ENCODE measurements at places on chromosomes 11 and 22.

- DNase-seq: no peak
These were observed 15.3 kb downstream of the PKNOX2 start for GRCh38 chr11:125179895-125180294.

DNA sequence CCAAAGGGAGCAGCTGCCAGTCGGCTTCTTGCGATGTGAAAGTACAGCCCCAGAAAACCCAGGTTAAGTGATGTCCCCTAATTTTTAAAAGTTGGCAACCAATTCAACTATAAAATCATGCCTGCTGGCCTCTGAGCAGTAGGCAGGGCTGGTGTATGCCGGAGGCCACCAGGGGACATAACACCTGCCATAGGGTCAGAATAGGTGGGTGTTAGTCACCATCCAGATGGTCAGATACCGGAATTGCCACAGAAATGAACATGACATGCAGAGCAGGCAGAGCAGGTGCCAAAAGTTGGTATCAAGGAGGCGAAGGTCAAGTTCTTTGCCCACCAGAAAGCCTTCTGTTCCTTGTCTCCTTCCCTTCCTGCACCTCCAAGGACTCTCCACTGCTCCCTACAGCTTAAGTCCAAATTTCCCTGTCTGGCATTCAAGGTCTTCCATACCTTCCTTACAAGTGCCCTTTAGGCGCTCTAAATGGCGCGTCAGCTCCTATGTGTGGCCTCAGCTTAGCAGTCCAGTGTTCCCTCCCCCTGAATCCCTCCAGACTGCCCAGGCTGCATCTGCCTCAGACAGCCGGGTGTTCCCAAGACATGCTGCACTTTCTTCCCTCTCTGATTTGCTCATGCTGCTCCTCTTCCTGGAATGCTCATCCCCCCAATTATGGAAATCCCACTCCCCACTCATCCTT is 45.1 kb downstream of the PTPRJ start:
- DNase-seq: no peak

DNA sequence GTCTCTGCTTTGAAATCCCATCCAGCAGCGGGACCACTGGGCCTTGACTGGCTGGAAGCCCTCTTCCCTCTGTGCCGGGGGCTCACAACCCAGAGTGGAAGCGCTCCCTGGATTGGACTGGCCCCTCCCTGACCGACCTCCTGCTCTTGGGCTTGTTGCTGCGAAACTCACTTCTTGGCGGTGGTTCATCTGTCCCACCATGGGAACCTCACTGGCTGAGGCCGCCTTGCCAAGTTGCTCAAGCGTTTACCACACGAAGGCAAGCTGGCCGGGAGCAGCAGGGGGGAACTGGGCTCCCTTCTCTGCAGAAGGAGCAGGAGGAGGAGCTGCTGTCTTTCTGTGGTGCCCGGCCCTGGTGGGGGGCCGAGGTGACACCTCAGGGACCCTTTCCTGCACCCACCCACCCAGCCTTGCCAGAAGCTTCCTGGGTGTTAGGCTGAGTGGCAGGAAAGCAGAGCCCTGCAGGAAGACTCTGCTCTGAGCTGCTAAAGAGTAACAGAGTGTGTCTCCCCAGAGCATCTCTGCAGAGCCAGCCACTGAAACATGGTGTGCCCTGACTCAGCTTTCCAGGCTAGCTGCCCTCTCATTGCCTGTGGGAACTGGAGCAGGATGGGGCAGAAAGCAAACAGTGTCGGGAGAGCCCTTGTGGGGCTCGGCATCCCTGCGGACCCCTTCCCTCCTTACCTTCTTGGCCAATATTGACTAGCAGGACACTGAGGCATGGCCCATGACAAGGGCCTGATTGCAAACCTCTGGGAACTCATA is 88.5 kb upstream of the ALX4 start:
- DNase-seq: no peak

DNA sequence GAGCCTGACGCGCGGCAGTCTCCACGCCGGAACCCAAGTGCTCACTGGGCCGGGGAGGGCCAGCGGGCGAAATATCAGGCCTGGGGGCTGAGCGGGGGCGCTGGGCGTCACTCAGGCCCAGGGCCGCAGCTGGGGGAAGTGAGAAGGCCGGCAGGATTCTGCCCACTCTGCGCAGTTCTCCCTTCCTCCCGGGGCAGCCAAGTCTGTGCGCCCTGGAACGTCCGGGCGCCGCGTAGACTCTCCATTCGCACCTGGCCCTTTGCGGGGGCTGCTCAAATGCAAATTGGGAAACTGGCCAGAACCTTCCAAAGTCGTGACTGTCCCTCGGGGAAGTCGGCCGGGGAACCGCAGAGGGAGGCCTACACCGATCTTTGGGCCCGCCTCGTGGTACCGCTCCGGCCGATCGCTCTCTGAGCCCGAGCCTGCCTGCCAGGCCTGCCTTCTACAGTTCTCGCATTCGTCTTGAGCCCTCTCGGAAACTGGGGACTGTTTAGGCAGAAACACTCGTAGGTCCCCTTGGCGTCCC is 2.2 kb upstream of the SLC6A5 start:
- no peak for DNase-seq

DNA sequence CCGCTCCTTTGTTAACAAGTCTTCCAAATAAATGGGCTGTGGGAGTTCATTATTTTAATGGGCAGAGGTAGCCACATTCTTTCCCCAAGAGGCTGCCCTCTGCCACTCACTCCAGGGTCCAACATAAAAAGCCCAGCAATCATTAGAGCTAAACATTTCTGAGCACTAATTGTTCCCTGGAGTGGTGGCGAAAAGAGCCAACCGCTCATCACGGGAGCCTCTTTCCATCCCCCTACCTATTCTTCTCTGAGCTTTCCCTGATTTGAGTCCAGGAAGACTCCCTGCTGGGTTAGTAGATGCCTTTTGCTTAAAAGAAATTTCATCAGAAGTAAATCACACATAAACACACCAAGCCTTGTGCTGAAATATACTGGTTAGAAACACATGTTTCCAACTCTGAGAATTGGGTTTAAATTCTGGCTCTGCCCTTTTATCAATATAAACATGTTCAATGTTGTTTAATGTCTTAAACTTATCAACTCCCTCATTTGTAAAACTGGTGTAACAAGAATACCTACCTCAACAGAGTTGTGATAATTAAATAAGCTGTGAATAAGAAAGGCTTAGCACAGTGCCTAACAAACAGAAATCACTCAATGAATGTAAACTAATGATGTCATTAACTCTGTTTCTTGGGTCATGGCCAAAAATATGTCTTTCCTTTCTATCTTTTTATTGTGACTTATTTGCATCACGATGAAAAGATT is at the start of gene OR5A2:
OR5A2 (minus strand) TSS at position 53 of the 707 bp plus-strand sequence. CDS start 3,460 bp downstream, outside the sequence.
- peak; percentile 6 for DNase-seq

DNA sequence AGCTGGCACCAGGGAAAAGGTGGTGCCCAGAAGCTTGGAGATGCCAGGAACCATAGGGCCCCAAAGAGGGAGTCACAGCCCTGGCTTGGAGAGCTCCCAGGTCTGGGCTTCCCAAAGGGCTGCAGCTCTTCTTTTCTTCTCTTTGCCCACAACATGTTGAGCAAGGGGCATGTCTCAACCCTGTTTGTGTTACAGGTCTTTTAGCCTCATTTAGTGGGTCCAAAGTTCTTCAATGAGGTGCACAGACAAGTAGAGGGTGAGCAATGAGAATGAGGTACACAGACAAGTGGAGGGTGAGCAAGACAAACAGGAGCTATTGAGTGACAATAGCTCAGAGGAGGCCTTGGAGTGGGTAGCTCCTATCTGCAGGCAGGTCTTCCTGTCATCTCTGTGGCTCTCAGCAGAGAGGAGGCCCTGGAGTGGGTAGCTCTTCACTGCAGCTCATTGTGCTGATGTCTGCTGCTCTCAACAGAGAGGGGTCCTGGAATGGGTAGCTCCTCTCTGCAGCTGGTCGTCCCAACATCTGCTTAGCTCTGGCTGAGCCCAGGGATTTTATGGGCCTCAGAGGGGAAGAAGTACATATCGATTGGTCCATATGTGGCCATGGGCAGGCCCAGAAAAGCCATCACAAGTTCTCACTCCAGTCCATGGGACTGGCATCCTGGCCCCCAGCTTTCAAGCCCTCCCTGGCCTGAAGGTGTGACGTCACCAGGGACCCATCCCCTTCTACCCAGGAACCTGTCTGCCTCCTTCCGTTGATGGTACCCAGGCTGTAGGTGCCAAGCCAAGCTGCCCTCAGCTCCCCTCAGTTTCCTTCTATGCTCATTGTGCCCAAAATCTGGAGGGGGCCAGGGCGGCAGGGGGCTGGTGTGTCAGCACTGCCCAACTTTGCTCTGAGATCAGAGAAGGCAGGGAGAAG is 34.9 kb downstream of the WBP2NL start:
- DNase-seq: no peak

- peak; percentile 75 for DNase-seq
These were observed 532.2 kb upstream of the CCDC90B start for GRCh38 chr11:83818349-83818748.

DNA sequence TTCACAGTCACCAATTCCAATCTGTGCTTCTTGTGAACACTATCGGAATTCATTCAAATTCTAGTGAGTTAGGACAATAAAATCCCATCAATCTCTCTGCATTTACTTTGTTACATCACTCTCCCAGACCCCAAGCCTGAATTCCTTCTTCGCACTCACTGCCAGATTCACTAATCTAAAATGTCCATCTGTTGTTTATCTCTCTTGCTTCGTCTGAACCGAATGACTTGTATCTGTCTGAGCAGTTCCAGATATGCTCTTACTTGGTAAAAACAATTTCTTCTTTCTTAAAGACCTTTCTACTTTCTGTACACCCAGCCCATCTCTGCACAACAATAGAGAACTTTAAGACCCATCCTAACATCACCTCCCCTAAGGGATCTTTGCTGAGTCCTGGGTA is 7.0 kb downstream of the MMP10 start:
- no peak for DNase-seq

GRCh38 chr11:130561441-130561881 is 113.0 kb downstream of the ADAMTS15 start:
- DNase-seq: peak; percentile 22

GRCh38 chr11:75264356-75264755 is 23.8 kb downstream of the TPBGL start:
- no peak for DNase-seq

DNA sequence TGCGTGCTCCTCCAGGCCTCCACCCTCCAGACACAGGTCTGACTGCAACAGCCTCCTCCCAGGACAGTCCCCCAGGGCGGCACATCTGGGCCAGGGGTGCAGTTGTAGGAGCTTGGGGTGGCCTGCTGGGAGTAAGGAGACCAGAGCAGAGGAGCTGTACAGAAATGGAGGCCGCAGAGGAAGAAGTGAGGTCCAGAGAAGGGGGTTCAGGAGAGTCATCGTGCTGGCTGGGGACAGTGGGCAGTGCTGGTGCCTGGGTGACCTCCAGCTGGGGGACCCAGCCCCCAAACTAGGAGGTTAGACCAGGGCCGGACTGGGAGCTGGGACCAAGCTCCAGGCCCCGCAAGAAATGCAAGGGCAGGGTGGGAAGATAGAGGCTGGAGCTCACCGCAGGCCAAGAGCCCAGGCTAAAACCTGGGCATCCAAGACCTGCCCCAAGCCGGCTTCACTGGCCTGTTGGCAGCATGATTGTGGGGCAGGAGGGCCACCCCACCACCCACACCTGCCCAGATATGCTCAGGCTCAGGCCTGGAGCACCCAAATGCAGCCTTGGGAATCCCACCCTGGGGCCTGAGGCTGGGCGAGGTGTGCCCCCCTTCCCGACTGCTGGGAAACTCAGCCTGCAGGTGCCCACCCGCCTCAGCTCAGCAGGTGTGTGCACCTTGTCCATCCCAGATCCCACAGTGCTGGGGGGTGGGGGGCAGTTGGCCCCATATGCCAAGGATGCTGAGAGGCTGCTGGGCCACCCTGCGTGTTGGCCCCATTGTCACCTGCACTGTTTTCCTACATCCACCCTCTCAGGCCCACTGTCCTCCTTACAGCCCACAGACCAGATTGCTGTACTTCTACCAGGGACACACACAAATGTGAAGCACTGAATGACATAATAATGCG is 96.9 kb downstream of the MORC2 start:
- DNase-seq: no peak

DNA sequence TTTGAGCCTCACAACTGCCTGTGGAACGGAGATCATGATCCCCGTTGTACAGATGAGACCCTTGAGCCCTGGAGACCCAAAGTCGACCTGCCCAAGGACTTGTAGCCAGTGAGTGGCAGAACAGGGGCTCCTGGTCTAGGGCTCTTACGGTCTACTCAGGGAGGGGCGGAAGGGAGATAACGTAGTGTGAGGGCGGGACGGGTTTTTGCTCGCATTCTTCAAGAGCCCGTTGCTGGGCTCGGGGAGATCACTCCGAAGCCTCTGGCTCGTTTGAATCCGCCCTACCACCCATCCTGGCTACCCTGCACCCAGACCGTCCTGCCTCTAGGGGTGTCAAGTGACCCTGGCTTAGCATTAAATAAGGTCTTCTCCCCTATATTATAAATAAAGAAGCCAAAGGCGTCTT is 639 bp downstream of the CRY2 start:
- peak; percentile 35 for DNase-seq

- no peak for DNase-seq
These were observed at the start of gene CD248 for GRCh38 chr11:66316849-66317251. CD248 (minus strand) TSS chr11:66317044; CDS start chr11:66317027, 17 bp downstream.

- no peak for DNase-seq
These were observed 14.3 kb downstream of the PDGFB start for GRCh38 chr22:39230261-39231196.

GRCh38 chr11:130192845-130193267 is 33.3 kb downstream of the ST14 start:
- no peak for DNase-seq

- peak; percentile 58 for DNase-seq
These were observed 550.9 kb upstream of the CCDC90B start for GRCh38 chr11:83836883-83837654.

DNA sequence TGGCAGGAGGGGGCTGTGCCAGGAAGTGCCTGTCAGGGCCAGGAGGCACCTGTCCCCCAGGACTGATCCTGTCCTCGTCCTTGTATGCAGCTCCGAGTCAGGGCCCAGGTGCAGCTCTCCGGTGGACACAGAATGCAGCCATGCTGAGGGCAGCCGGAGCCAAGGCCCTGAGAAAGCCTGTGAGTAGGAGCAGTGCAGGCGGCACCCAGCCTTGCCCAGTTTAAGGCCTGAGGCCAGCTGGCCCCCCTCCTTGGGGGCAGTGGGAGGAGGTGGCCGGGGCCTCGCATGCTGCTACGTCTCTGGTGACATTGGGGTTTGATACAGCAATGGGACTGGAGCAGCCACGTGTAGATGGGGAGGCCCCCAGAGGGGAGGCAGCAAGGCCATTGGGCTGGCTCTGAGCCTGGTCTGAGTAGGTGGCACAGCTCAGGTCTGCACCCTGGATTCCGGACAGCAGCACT is 34.9 kb downstream of the SBF1 start:
- DNase-seq: no peak

- no peak for DNase-seq
These were observed 1.2 kb upstream of the GTSE1 start for GRCh38 chr22:46295277-46295971.

- no peak for DNase-seq
These were observed 389 bp downstream of the MICALL1 start for GRCh38 chr22:37906364-37907008.

GRCh38 chr11:109729761-109730160 is 307.8 kb downstream of the C11orf87 start:
- DNase-seq: no peak

- peak; percentile 41 for DNase-seq
These were observed 85.5 kb upstream of the WNT11 start for GRCh38 chr11:76291576-76292526.

- DNase-seq: no peak
These were observed 97.3 kb downstream of the CTTN start for GRCh38 chr11:70495351-70496310.

DNA sequence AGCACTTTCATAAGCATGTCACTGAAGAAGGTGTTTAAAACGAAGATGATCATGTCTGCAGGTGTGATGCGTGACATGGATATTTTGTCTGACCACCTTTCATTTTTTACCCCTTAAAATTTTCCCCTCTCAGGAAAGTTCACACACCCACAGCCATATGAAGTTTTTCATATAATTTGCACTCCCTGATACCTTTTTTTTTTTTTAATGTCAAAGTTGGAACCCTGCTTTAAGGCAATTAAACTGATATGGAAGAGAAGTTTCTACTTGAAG is 104.6 kb downstream of the ATXN10 start:
- DNase-seq: no peak

All from PC-3 (cell line).